Stimulated activated CD8-positive, alpha-beta memory T cell treated with anti-CD3 and anti-CD28 coated beads, Interleukin-15, amount 100 ng/mL, for 48 hours (primary cell): ENCODE measurements at places on chromosomes 2 and 18.

GRCh38 chr2:228777855-228778355 lies 493.2 kb downstream of the PID1 start:
- DNase-seq = no peak

DNA sequence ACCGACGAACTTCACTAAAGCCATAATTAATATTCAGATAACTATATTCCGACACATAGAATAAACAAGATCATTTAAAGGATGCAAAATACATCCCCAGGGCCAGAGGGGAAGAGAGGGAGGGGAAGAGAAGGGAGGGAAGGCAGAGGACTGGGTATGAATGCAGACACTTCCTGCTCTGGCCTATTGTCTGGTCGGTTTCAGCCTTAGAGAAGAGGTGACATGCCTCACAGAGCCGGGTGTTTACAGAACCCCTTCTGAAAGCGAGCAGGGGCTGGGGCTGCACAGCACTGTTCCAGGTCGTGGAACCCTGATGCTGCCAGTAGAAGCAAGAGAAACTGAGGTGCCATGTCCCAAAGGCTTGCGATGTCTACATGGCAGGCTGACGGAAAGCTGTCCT lies 31.0 kb downstream of the CELF4 start:
- DNase-seq = no peak

- no peak for DNase-seq
These were observed 31.3 kb upstream of the RAPGEF4 start for GRCh38 chr2:172704072-172704936.

DNA sequence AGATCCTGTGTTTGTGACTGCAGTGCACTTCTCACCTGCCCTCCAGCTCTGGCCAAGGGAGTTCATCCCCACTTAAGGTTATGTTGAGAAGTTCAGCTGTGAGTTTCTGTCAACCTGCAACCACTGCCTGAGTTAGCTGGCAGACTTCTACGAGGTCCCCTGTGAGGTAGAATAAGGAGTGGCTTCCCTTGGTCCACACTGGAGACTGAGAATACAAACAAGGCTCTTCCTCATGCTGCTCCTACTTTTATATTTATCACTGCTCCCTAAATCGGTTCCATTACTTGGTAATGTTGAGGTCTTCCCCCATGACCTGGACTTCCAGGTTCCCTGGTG lies 353.2 kb upstream of the CWC22 start:
- no peak for DNase-seq

DNA sequence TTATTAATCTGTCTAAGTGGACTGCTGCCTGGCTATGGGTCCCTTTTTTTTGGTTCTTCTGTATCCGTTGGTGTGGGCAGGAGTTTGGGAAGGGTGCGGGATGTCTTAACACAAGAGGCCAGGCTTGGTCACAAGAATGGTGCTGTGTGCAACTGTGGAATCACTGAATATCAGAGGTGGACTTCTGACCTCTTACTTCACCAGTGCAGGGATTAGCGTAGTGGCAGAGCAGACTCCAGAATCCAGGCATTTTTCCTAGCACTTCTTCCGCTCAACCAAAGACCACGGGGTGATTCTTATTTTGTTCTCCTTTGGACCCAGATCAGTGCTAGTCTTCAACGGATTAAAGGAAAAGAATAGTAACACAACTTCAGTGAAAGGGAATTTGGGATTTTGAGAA lies 254.3 kb upstream of the TNP1 start:
- DNase-seq = no peak

GRCh38 chr2:238031751-238032150 lies 29.1 kb upstream of the SCLY start:
- no peak for DNase-seq

- DNase-seq = no peak
These were observed 53.4 kb downstream of the CD28 start for GRCh38 chr2:203759690-203760365.

GRCh38 chr18:48342125-48342524 lies 67.1 kb downstream of the ZBTB7C start:
- no peak for DNase-seq
